Frontal cortex (tissue), 4 donors: ENCODE measurements at places on chromosomes 16 and 17. TPM values are rescaled to one million over a fixed set of nuclear protein-coding genes. Genes with fewer than 3 reads are reported as not detected.

The SSTR5 gene
- not detected for total RNA-seq

The KRT23 gene
- total RNA-seq = 0.41 TPM

The IL17C gene
- not detected for total RNA-seq

The MEIOB gene
- 0.41 TPM for total RNA-seq

The ARHGDIG gene
- 51.4 TPM for total RNA-seq

The TSNAXIP1 gene
- 4.5 TPM for total RNA-seq

The SBK1 gene
- 13.9 TPM for total RNA-seq

The PMP22 gene
- total RNA-seq = 9.4 TPM

The KRT17 gene
- under 0.01 TPM for total RNA-seq

The UTS2R gene
- total RNA-seq = not detected

DNA sequence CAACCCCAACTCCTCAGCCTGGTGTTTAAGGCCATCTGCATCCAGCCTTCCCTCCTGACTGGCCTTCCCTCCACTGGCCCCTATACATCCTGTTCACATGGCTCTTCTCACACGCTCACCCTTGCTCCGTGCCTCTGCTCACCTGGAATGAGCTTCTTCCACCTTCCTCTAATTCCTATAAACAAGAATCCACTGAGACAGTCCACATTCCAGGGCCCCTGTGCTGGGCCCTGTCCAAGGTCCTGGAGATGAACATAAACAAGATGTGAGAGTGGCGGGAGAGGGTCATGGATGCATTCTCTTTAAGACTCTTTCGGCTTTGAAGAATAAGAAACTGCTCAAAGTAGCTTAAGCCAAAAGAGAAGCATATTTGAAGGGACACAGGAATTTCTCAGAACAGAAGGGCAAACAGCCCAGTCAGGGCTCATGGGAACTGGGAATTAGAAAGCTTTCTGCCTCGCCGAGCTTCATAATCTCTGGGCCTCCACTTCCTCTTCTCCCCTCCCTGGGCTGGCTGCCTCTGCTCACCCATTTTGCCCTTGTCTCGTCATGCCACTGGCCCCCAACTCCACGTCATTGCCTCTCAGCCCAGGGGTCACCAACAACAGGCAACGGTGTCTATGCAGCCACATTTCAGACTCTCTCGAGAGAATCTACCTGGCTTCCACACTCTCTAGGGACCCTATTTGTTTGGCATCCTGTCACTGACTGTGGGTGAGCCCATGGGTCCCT lies 13.5 kb downstream of the SPPL2C start:
- DNase-seq = no peak

DNA sequence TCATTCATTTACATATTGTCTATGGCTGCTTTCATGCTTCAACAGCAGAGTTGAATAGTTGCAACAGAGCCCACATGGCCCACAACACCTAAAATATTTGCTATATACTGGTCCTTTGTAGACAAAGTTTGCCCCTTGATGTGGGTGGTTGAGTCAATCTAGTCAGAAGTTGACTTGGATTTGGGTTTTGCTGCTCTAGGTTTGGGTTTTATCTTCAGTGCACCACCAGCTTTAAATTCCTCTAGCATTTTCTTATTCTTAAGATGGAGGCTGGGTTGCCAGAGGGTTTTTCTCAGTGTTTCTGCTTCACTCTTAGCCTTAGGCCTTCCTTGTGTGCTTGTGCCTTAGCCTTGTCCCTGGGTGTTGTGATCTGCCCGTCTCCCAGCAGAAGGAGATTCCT lies 51.0 kb downstream of the CCDC182 start:
- DNase-seq = no peak

DNA sequence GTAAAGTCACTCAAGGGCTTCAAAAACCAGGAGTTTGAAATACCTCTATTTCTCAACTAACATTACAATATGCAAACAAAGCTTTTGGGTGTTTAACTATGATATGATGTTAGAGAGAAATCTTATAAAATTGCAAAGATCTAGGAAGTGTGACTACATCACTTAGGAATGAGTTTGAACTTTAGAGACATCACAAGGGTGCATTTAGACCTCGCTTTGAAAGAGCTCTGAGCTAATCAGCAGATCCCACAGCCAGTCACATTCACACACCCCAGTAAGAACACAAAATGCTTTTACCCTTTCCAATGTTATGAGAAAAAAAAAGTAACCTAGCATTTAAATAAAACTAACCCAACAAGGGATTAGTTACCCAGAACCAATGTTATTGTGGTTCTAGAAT lies 45.2 kb downstream of the HYDIN start:
- DNase-seq = no peak

GRCh38 chr17:71023249-71024030 lies 854.1 kb downstream of the KCNJ2 start:
- no peak for DNase-seq

- DNase-seq = no peak
Measured at GRCh38 chr17:57441270-57441600, 184.9 kb downstream of the MSI2 start.

DNA sequence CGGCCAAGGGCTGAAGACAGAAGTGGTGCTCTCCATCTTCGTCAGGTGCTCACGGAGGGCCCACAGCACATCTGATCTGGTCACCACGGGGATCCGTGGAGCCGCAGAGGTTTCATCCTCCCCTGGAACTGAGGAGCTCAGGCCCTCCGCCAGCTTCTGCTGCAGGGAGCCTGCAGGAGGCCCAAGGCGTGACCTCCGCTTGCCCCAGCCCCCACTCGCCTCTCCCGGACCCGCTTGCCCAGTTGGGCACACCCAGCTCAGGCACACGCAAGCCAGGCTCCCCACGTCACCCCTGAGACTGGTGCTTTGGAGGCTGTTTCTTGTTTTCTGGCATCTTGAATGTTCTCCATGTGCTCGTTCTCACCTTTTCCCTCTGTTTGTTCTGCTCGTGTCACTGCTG lies 39.4 kb upstream of the CHMP6 start:
- DNase-seq = no peak

DNA sequence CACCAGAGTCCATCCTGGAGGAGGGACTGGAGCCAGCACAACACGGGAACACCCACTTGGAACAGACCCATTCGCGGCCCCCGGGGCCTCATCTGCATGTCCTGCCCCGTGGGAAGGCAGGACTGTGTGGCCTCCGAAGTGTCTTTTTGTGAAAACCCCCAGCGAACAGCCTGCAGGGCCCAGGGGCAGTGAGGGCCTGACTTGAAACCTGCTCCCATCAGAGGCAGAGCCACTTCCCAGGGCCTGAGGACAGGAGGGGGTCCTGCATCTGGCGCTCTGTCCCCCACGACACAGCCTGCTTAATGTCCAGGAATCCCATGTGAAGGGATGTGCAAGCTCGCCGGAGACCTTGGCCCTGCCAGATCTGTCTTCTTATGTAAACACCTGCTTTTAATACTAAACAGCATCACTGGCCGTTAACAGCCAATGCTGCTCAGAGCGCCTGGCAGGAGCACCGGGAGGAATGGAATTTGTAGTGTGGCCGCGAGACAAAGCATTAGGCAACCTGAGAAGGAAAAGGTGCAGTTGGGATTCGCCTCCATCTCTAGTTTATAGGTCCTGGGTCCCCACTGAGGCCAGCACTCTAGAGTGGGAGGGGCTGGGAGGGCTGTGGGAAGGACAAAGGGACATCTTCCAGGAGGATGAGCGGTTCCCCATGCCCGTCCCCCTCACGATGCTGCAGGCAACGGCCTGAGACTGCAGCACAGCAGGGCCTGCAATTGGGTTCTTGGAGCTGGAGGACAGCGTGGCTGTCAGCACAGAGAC lies 9.6 kb upstream of the EVPL start:
- DNase-seq = no peak

- DNase-seq = no peak
Measured at GRCh38 chr16:69889295-69889964, 61.7 kb upstream of the CLEC18A start.

GRCh38 chr16:4852221-4852872 lies 5.1 kb downstream of the UBN1 start:
- DNase-seq = no peak

DNA sequence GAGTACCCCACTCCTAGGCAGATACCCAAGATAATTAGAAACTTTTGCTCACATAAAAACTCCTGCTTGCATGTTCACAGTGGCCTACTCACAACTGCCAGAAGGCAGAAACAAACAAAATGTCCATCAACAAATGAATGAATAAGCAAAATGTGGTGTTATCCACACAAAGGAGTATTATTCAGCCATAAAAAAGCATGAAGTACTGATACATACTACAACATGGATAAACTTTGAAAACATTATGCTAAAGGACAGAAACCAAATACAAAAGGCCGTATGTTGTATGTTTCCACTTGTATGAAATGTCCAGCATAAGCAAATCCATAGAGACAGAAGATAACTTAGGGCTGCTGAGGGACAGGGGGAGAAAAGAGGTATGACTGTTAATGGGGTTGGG lies 1.9 kb downstream of the HSDL1 start:
- no peak for DNase-seq

GRCh38 chr17:7572588-7573323 lies 6.7 kb upstream of the CD68 start:
- DNase-seq = peak; percentile 99

- no peak for DNase-seq
Measured at GRCh38 chr17:43784628-43785101, 4.4 kb downstream of the CFAP97D1 start.
